ENCODE measurements at places on chromosomes 4 and X. TPM values are rescaled to one million over a fixed set of nuclear protein-coding genes. Genes with fewer than 3 reads are reported as not detected.

Gene GSX2
- polyA plus RNA-seq: not detected

Gene KLHL13
- polyA plus RNA-seq: 63.7 TPM

Gene CT47C1
- polyA plus RNA-seq: not detected

Gene XAGE5
- polyA plus RNA-seq: not detected

Gene F11
- not detected for polyA plus RNA-seq

Gene VCX
- not detected for polyA plus RNA-seq

Gene PRDM5
- 8.1 TPM for polyA plus RNA-seq

Gene NAP1L3
- 9.8 TPM for polyA plus RNA-seq

Gene SSX2B
- not detected for polyA plus RNA-seq

Gene RS1
- not detected for polyA plus RNA-seq

Gene RADX
- 4.3 TPM for polyA plus RNA-seq

Gene HSD17B13
- 0.21 TPM for polyA plus RNA-seq

Gene NIPAL1
- polyA plus RNA-seq: 5.1 TPM

Gene ASB9
- polyA plus RNA-seq: 2.5 TPM

Gene NDST3
- 1.0 TPM for polyA plus RNA-seq

Gene NOX1
- 0.34 TPM for polyA plus RNA-seq

Gene ITIH6
- 0.62 TPM for polyA plus RNA-seq

- DNase-seq: no peak
Observed at GRCh38 chr4:185167234-185167633, 24.2 kb downstream of the SLC25A4 start.

DNA sequence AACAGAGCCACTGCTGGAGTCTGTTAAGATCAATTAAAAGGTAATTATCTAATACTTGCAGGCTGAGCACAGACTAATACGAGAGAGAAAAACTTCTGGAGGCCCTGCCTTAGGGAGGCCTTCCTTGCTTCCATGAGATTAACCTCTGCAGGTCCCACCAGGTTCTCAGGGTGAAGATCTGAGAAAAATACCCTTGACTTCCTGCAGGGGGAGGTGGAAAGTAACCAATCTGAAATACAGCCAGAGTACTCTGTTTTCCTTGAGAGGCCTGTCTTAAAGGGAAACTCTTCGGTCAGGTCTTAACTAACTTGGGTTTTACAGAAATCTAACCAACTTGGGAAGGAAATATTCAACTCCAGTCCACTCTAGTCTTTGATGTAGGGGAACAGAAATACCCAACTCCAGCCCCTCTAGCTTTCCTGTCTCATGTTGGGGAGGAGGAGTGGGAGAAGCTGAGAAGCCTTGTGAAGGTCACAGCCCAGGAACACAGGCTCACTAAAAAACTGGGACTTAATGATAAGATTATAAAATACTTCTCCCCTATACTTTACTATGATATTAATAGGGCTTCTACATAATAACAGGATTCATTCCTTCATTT lies 77.1 kb downstream of the TBCK start:
- DNase-seq: no peak

GRCh38 chrX:103818842-103819619 lies 13.0 kb downstream of the RAB9B start:
- DNase-seq: peak; percentile 34

- DNase-seq: no peak
Observed at GRCh38 chr4:182729516-182729915, 187.7 kb downstream of the DCTD start.

DNA sequence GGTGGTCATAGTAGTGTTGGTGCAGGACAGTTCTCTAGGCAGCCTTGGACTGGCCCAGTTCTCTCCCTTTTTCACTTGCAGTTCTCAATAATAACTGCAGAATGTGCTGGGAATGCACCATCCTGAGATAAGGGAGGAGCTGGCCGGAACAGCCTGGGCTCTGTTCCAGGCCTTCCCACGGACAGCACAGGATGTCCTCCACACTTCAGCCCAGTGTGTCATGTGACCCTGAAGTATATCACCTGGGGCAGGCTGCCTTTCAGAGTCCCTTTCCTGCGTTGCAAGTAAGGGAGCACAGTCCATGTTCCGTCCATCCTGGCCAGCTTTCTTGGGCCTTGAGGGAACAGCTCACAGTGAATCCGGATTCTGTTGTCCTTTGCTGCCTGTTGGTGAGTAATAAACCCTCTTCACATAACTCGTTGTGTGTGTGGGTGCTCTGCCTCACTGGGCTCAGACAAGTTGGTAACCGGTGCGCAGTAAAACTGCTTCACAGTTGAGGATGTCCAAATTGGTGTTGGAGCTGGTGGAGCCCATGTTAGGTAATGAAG lies 32.3 kb upstream of the BBS12 start:
- DNase-seq: no peak

GRCh38 chr4:107155366-107155765 lies 119.3 kb upstream of the DKK2 start:
- DNase-seq: no peak

GRCh38 chr4:63787326-63787725 lies 621.9 kb downstream of the TECRL start:
- DNase-seq: no peak

- DNase-seq: peak; percentile 88
Observed at GRCh38 chr4:121072224-121073003, at the start of gene NDNF. TSS of gene NDNF (minus strand) at chr4:121072535. CDS start at chr4:121045837, 26,698 bp downstream.

GRCh38 chr4:151717314-151717713 lies 43.5 kb downstream of the GATB start:
- DNase-seq: no peak

DNA sequence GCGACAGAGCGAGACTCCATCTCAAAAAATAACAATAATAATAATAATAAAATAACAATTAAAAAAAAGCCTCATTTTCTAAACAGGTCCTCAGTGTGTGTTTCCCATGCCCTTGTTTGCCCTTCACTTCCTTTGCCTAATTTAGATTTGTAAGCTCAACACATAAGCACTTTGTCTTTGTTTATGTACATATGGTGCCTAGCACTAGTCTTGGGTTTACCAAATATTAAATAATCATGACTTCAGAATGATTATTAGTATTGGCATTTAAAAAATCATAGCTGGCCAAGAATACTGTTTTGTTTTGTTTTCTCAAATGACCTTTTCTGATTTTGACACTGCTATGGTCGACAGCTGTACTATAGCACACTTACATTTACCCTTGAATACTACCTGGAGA lies 6.4 kb upstream of the RAPGEF2 start:
- no peak for DNase-seq

- DNase-seq: no peak
Observed at GRCh38 chr4:76892601-76893000, 5.3 kb downstream of the SOWAHB start.

DNA sequence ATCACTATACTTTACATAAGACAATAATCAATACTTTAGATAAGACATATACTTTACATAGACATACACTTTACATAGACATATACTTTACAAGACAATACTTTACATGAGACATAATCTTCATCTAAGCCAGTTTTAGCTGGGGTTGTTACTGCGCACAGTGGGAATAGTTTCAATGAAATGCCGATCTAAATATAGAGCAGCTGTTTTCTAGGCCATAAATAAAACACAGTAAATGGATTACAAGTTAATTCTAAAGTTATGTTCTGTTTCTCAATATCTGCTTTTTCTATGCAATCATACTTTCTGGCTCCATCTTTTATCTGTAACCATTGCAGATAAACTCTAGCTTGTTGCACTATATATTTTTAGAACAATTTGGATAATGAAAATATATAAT lies 1470.6 kb upstream of the PABPC4L start:
- peak; percentile 8 for DNase-seq

GRCh38 chr4:186081202-186081807 lies 12.3 kb downstream of the TLR3 start:
- DNase-seq: peak; percentile 34

- no peak for DNase-seq
Observed at GRCh38 chrX:149531599-149531998, 9.2 kb upstream of the EOLA1 start.

DNA sequence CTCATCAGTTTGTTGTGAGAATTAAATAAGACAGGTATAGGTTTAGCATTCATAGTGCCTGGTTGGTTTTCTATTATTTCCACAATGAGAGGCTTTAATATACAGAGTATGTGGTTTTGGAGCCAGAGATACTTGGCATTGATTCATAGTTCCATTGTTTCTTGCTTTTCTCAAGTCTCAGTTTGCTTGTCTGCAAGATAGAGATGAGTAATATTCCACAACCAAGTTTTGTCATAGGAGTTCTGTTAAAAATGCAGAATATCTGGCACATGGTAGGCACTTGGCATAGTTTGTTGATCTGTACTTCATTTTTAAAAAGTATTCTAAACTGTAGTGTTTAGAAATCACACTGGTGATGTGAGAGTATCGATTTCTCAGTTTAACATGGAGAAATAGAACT lies 37.5 kb upstream of the EDA2R start:
- peak; percentile 8 for DNase-seq

DNA sequence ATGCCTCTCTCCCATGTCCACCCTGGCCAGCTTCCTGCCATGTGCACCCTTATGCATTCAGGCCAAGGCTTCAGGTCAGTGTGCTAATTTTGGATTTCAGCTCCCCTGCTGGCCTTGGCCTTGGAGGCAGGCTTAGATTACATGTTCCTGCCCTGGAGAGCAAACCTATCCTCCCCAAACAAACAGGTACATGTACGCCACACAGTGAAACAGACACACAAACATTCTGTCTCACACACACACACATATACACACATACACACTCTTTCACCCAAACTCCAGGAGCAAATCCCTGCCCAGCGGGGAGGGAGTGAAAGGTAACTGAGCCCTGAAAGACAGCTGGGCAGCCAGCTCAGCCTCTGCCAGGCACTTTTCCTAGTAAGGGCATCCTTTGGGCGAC lies 62.7 kb upstream of the ARHGAP36 start:
- no peak for DNase-seq

DNA sequence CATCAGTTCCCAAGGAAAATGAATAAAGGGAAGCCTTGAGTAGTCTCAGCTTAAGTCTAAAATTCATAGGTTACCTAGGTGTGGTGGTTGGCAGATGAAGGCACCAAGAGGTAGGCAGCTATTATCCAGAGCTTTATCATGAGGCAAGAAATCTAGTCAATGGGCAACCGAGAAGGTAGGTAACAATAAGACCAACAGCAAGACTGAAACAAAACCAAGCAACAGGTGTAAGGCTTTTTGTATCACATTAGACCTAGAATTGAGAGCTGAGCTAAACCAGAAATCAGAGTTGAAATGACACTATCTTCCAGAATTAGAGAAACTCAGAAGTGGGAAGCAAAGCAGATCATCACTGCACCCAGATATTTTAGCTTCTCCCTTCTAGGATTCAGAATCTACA lies 117.1 kb downstream of the CAMK2D start:
- no peak for DNase-seq

- DNase-seq: no peak
Observed at GRCh38 chrX:55008571-55009358, 8.6 kb downstream of the APEX2 start.

DNA sequence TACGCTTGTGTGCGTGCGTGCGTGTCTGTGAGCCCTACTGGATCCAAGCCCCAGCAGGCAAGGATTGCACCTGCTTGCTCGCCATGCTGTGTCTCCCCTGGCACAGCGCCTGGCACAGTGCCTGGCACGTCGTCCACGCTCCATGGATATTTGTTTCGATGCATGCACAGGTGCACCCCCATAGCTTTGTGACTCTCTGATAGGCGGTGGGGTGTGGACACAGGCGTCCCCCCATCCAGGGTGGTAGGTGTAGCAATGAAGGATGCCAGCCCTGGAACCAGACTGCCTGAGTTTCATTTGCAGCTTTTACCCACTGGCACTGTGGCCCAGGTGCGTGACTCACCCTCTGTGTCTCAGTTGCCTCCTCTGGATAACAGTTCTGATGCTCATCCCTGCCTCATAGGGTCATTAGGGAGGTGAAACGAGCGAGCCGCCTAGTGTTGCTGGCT lies 20.2 kb downstream of the PIGG start:
- no peak for DNase-seq

- no peak for DNase-seq
Observed at GRCh38 chr4:178632415-178632814, 1190.2 kb upstream of the AGA start.

GRCh38 chrX:8760021-8760420 lies 28.1 kb upstream of the ANOS1 start:
- no peak for DNase-seq

GRCh38 chrX:115459883-115460880 lies 100.8 kb upstream of the PLS3 start:
- peak; percentile 55 for DNase-seq

DNA sequence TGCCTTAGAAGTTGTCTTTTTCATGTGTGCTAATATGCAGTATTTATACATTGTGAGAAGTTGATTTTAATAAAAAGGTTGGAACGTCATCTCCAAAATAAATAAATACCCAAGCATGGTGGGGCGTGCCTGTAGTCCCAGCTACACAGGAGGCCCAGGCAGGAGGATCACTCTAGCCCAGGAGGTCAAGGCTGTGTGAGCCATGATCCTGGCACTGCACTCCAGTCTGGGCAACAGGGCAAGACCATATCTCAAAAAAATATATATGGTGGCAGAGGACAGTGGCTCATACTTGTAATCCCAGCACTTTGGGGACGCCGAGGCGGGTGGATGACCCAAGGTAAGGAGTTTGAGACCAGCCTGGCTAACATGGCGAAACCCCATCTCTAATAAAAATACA lies 6.4 kb downstream of the SLBP start:
- no peak for DNase-seq

DNA sequence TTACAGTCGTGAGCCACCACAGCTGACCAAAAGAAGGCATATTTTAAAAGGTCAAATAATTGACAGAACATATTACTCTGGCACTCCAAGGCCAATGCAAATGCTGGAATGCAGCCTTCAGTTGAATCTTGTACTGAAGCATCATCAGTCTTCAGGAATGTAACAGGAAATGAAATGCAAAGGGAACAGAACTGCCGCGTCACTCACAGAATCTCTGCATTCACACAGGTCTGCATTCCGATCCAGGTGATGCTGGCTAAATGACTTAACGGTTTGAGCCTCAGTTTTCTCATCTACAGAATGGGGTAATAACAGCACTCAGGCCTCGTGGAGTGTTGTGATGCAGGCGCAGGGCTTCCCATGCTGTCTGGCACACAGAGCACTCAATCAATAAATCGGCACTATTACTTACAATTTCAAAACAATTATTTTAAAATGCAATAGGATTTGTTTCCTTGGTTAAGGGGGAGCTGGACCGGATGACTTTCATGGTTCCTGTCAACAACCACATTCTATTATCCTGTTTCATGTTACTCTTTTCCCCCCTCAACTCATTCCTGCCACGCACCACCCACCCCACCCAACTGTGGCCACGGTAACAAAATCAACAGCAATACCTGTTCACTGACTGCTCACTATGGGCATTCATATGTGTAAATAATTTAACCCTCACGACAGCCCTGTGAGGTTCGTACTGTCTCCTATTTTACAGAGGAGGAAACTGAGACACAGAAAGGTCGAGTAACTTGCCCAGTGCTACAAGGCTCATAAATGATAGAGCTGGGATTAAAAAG lies 32.4 kb downstream of the IGFBP7 start:
- no peak for DNase-seq

GRCh38 chr4:78410676-78411075 lies 140.9 kb upstream of the ANXA3 start:
- no peak for DNase-seq

All from muscle of back (tissue), 13 donors.